ENCODE measurements at places on chromosomes 16 and 17.
A peak's percentile ranks its signal among the peaks of the same experiment; 100 is the strongest.

DNA sequence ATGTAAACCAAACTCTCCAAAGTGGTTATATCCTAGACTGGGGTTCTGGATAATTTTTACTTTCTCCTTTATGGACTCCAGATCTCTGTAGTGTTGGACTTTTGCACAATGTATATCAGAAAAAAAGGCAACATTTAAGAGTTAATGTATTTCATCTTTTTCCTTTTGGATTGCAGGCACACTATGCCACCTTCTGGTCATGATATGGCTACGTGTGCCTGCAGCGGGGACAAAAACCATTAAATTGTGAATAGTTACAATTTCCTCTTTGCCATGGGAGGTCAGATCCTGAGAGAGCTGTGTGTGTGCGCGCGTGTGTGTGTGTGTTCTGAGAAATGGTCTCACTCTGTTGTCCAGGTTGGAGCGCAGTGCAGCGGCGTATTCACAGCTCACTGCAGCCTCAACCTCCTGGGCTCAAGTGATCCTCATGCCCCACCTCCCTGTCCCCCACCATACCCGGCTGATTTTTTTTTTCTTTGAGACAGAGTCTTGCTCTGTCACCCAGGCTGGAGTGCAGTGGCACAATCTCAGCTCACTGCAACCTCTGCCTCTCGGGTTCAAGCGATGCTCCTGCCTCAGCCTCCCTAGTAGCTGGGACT, 4.3 kb upstream of the SGF29 start:
- DNase-seq: peak; percentile 4

DNA sequence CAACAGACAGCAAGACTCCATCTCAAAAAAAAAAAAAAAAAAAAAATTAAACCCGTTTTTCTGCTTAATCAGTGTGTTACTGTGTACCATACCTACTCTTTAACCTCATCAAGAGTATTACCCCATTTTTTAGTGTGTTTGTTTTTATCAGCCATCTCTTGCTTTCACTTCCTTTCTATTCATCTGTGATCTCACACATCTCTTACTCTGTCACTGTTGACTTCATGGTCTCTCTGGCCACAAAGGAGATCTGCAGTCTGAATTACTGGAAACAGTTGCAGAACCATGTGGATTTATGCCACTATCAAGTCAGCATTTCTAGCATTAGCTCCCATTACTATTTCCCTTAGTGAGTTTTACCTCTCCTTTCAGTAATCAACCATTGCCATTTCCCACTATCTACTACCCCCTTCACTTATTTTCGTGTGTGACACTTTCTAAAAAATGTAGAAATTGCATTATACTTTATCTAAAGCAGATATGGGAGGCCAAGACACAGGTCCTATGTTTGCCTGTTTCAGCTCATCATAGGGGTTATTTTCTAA, 20.1 kb downstream of the NDEL1 start:
- no peak for DNase-seq

GRCh38 chr16:49576941-49577340, 203.3 kb downstream of the C16orf78 start:
- DNase-seq: no peak

DNA sequence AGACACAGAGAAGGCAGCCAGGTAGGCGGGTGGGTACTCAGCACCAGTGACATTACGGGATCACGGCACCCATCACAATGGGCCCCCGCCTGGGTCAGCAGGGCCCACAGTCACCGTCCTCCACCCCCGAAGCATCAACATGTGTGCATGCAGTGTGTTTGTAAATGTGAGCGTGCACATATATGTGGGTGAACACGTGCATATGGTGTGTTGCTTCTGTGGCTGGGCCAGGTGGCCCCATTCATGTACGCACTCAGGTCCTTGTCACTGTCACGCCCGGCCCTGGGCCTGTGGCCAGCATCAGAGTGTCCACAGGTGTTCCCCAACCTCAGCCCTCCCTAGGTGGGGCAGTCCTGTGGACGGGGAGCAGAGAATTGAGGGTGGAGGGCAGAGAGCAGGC, 37.1 kb downstream of the TNFRSF13B start:
- no peak for DNase-seq

DNA sequence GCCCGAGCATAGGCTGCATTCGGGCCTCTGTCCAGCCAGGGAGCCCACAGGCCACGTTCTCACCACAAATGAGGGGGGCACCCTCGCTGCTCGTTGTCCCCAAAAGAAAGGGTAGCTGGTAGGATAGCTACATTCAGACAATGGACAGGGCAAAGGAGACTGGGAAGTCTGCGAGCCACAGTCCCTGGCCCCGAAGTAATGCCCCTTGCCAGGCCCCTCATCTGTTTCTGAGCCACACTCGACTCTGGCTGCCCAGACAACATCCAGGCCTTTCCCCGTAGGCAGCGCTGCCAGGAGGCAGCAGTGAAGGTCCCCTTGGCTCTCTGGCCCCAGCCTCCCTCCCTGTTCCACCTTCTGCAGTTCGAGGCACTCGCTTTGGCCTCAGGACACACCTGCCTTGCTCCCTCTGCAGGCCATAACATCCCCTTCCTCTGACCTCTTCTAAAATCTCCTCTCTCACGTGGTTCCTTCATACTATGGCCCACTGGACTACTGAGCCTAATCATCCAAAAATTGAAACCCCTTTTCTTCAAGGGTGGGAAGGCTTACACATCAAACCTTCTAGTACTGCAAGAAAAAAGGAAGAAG, 12.2 kb downstream of the AIPL1 start:
- no peak for DNase-seq

- no peak for DNase-seq
Observed at GRCh38 chr16:49754495-49755312, 101.2 kb downstream of the ZNF423 start.

DNA sequence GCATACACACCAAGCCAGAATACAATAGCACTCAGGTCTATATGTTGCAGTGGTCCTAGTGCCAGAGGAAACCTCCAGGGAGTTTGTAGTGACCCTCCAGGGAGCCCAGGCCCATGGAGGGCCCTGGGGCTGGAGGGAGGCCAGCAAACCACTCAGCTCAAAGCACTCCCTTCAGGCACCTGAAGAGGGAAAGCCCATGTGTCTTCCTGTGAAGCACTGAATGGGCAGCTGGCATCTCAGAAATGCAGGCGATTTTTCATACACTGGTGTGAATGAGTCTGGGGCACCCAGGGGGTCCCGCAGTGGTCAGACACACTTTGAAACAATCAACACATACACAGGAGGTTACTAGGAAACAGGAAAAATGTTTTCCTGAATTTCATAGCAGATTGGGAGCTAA, 12.8 kb downstream of the TBC1D26 start:
- peak; percentile 52 for DNase-seq
